ENCODE measurements at places on chromosomes 2 and 18.

DNA sequence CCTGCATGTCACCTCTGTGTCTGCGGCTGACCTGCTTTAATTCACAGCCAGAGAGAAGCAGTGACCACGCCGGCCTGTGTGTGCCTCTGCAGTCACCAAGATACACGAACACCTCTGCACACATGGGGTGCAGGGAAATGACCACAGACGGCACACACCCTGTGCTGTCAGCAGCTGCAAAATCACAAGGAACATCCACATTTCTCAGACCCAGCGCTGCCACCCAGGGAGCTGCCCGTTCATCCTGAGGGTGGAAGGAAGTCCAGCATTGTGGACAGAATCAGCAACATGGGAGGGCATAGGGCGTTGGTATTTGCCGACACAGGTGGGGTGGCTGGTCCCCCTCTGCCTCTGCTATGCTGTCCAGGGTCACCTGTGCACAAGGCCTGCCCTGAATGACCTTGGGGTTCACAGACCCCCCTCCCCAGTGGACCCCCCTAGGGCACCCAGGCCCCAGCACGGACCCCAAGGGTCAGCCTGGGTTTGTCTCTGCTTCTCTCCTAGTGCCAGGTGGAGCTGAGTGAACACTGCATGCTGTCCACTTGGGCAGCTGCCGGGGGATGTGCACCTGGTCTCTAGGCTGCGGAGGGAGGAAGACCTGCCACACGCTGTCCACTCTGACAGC, 107.4 kb downstream of the PXDN start:
- DNase-seq, result no peak
- no peak overlapping the region for H3K27ac ChIP-seq
- H3K27me3 ChIP-seq, result no peaks in the 10 kb centered on the region
- H3K4me3 ChIP-seq, result no peak overlapping the region
- H3K36me3 ChIP-seq, result no peaks in the 10 kb centered on the region
- H3K4me1 ChIP-seq, result no peaks in the 10 kb centered on the region

DNA sequence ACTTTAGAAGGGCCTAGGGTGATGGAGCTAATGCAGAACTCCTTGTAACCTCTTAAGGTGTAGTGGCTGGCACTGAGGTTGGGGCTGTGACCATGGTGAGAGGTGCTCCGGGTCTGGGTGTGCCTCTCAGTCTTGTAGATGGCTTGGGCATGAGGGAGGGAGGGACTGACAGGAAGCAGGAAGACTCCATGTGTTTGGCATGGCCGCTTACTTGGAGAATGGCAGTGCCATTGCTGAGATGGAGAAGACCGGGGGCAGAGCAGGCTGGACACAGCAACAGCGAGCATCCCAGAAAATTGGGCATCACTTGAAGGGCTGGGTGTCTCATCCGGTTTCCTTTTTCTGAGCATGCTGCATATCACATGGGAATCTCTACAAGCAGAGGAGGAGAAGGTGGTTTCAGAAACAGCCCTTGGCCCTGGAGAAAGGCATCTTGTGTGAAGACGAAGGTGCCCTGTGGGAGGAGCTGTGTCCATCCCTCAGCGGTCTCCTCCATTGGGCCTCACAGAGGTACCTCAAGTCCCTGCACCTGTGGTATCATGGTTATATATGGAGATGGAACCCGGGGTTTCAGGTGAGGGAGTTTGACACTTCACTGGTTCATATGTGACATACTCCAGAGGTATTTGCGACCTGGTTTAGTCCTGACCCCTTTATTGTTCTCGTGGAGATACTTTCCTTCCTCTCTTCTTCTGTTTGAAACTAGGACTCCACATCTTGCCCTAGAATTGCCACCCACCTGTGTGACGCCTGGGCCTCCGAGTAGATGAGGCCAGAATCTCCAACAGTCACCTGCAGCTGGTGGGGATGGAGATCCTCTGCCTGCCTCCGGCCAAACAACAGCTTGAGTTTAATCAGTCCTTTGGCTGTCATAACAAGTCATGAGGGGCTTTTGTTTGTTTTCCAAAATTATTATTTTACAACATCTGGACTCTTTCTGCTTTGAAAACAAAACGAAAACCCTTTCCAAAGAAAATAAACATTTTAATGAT, 45.6 kb downstream of the INPP4A start:
- H3K36me3 ChIP-seq, result peaks cover 11% of the 10 kb centered on the region
- DNase-seq, result no peak
- no peak overlapping the region for H3K27ac ChIP-seq
- H3K4me3 ChIP-seq, result no peak overlapping the region

- H3K27ac ChIP-seq, result no peak overlapping the region
- no peaks in the 10 kb centered on the region for H3K36me3 ChIP-seq
- no peak overlapping the region for H3K4me3 ChIP-seq
Observed at GRCh38 chr2:17851731-17852585, 26.5 kb upstream of the KCNS3 start.

- no peaks in the 10 kb centered on the region for H3K27me3 ChIP-seq
- no peak overlapping the region for H3K27ac ChIP-seq
- H3K4me1 ChIP-seq, result no peaks in the 10 kb centered on the region
- H3K4me3 ChIP-seq, result no peak overlapping the region
- peaks cover 3% of the 10 kb centered on the region for H3K36me3 ChIP-seq
Observed at GRCh38 chr2:235607546-235608199, 113.8 kb downstream of the AGAP1 start.

GRCh38 chr18:39244242-39244641, 1678.6 kb upstream of the CELF4 start:
- no peak overlapping the region for H3K27ac ChIP-seq
- no peak for DNase-seq
- no peaks in the 10 kb centered on the region for H3K36me3 ChIP-seq
- H3K27me3 ChIP-seq, result no peaks in the 10 kb centered on the region
- no peaks in the 10 kb centered on the region for H3K4me1 ChIP-seq
- H3K4me3 ChIP-seq, result no peak overlapping the region

GRCh38 chr2:109736177-109736827, 57.8 kb upstream of the RGPD5 start:
- DNase-seq, result peak; percentile 9
- no peaks in the 10 kb centered on the region for H3K36me3 ChIP-seq
- no peaks in the 10 kb centered on the region for H3K4me1 ChIP-seq
- peaks cover 22% of the 10 kb centered on the region for H3K27me3 ChIP-seq

DNA sequence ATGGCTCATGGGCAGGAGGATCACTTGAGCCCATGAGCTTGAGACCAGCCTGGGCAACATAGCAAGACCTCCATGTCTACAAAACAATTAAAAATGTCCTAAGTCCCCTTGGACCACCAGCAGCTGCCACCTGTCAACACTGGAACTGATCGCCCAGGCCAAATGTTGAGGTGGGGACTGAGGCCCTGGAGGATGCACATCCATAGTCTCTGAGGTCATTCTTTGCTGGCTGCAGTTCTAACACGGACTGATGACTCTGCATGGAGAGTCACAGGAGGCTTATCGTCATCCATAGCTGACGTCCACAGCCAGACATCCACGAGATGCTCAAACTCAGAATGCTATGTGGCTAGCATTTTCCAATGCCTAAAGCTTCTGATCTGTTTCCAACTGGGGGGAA, 151.3 kb downstream of the BCL2 start:
- no peaks in the 10 kb centered on the region for H3K27me3 ChIP-seq
- DNase-seq, result no peak
- H3K27ac ChIP-seq, result no peak overlapping the region
- H3K4me3 ChIP-seq, result no peak overlapping the region

- DNase-seq, result peak; percentile 36
- H3K4me1 ChIP-seq, result peaks cover 56% of the 10 kb centered on the region
- H3K27me3 ChIP-seq, result no peaks in the 10 kb centered on the region
- H3K36me3 ChIP-seq, result peaks cover 33% of the 10 kb centered on the region
- peak overlapping the region; percentile 84 for H3K27ac ChIP-seq
Observed at GRCh38 chr18:32040936-32041335, 22.3 kb downstream of the RNF125 start.

- H3K27ac ChIP-seq, result no peak overlapping the region
- no peaks in the 10 kb centered on the region for H3K36me3 ChIP-seq
- no peak for DNase-seq
- no peak overlapping the region for H3K4me3 ChIP-seq
- no peaks in the 10 kb centered on the region for H3K4me1 ChIP-seq
Observed at GRCh38 chr2:146496248-146496647, 1348.6 kb upstream of the ACVR2A start.

DNA sequence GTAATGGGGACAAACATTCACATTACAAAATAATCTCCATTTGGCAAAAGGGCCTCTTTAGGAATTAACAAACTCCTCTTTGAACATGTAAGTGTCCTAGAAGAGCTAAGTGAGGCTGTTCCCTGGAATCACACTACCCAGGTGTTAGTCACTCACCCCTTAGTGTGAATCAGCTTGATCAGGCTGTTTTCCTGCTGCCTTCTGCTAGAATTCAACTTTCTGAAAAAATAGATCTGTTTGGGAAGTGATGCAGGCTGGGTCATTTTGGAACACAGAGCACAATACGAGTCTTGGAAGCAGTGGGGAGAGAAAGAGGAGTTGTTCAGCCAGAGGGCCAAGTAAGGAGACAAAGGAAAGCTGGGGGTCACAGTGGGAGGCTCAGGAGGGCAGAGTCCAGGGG, 40.0 kb downstream of the TTC32 start:
- DNase-seq, result no peak
- no peak overlapping the region for H3K27ac ChIP-seq
- no peak overlapping the region for H3K4me3 ChIP-seq
- peaks cover 9% of the 10 kb centered on the region for H3K4me1 ChIP-seq

DNA sequence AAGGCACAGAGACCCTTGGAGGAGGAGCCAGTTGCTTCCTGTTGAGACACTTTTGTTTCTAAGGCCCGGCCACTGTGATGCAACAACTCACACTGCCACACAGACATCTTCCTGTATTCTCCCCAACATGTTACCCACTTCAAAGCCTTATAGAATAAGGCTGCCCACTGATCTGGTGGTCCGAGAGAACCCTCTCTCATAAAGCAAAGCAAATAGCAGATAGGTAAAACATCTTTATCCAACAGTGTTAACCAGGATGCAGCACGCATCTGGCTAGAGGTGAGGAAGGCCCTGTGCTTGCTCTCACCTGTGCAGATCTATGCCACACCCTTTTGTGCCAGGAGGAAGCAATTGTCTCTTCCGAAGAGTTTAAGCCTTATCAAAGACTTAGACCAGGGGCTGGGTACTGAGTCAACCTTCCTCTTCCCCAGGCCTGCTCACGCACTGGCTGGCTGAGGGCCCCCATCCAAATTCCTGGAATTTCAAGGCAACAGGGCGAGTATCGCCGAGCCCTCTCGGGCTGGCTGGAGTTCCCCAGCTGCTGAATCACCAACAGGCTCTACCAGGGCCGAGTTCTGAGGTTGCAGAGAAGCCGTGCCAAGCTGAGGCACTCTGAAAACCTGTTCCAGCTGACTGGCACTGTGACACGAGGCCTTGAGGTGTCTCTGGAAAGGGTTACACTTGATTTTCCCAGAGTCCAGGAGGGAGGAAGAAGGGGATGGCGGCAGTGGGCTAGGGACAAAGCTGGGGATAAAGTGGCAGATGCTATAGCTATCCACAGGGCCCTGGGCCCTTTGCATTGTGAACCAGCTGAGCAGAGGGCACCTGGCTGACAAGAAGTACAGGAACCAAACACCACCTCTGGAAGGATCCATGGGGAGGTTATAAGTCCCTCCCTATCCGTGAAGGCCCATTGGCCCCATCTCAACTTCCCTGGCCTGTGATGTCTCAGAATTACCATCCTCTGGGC, 29.3 kb downstream of the TGFA start:
- H3K27ac ChIP-seq, result no peak overlapping the region
- peaks cover 18% of the 10 kb centered on the region for H3K4me1 ChIP-seq
- no peaks in the 10 kb centered on the region for H3K36me3 ChIP-seq

Measured in activated naive CD8-positive, alpha-beta T cell treated with anti-CD3 and anti-CD28 coated beads, Interleukin-2, amount 50 U/mL, for 24 hours (primary cell).